ENCODE measurements at places on chromosomes 5 and 9.

- no peak for DNase-seq
Observed at GRCh38 chr9:81635521-81636254, 53.7 kb downstream of the TLE1 start.

DNA sequence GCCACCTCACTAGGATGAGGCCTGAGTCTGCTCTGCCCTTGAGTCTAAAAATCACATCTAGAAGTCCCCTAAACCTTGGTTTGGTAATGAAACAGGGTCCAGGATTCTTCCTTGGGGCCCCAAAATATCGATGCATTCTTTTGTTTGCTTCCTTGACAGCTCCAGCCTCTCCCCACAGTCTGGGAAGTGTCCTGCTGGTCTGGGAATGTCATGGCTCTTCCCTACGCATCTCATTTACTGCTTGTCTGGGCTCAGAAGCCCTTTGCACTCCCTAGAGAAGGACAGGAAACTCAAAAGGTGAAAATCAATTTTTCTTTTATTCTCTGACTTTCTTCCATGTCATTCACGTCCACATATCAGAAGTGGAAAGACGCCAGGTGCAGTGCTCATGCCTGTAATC lies 115.8 kb downstream of the DRD1 start:
- no peak for DNase-seq

DNA sequence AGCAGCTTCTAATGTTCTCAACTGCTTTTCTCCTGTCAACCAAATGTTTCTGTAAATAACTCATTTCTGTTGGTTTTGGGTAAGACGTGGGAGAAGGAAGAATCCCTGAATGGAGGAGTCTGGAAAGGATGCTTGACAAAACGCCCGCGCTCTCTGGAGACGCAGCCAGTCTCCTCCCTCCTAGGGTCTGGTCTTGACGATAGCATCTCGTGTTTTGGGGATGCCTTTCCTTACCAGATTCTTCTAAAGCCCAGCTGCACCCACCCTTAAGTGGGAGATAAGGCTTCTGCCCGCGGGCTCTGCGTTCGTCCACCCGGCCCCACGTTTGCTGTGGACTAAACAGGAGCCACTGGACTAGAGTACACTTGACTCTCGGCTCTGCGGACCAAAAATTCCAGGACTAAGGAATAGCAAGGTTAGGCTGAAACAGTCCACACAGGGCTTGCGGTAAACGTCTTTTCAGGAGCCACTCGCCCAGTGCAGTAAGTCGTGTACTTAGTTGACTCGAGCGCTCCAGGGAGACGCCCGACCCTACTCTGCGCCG lies 491 bp upstream of the CTSL start:
- no peak for DNase-seq

GRCh38 chr5:119217183-119217582 lies 138.6 kb upstream of the TNFAIP8 start:
- DNase-seq = no peak

DNA sequence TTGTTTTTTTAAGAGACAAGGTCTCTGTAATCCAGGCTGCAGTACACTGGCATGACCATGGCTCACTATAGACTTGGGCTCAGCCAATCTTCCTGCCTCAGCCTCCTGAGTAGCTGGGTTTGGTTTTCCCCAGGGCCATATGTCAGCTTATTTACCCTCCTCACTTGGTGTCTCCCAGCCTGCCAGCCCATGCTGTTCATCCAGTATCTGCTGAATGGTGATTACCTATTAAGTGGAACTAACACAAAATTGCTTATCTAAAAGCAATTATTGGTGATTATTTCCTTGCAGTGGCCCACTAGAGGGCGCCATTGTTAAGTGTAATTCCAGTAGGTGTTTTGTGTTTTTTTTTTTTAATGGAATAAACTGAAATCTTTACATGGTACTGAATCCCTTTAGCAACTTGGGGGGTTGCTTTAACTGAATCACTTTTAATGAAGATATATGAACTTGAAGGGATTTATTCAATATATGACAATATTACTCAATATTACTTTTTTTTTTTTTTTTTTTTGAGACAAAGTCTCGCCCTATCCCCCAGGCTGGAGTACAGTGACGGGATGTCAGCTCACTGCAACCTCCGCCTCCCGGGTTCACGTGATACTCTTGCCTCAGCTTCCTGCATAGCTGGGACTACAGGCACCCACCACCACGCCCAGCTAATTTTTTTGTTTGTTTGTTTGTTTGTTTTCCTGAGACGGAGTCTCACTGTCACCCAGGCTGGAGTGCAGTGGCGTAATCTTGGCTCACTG lies 13.8 kb downstream of the EXOSC2 start:
- peak; percentile 66 for DNase-seq

DNA sequence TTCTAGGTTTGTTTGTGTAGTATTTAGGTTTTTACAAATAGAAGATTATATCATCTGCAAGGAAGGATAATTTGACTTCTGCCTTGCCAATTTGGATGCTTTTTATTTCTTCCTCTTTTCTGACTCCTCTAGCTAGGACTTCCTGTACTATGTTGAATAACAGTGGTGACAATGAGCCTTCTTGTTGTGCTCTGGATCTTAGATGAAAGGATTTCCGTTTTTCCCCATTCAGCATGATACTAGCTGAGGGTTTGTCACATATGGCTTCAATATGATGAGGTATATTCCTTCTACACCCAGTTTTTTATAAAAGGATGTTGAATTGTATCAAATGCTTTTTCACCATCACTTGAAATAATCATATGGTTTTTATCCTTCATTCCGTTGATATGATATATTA lies 101.4 kb downstream of the FBXO4 start:
- DNase-seq = no peak

- no peak for DNase-seq
Observed at GRCh38 chr9:4382722-4383317, 83.0 kb upstream of the GLIS3 start.

- no peak for DNase-seq
Observed at GRCh38 chr5:141781910-141782309, 96.3 kb downstream of the PCDH1 start.

- no peak for DNase-seq
Observed at GRCh38 chr9:2213830-2214468, 198.8 kb downstream of the SMARCA2 start.

DNA sequence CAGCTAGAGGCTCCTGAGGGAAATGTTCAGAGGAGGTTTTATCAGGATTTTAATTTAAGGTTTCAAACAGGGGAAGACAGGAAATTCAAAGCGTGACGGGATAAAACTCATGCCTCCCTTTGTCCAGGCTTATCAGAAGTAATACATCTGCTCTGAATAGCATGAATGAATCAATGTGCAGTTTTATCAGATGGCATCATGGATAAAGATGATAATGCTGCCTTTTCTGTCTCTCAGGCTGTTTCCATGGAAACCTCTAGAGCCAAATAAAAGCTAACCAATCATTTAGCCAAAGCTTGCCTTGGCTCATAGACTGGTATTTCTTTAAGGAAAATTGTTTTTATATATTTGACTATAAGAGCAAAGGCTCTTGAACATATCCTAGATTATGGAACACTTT lies 16.4 kb downstream of the MFAP3 start:
- no peak for DNase-seq
